Stimulated activated CD4-positive, alpha-beta T cell treated with anti-CD3 and anti-CD28 coated beads, Interleukin-15, amount 100 ng/mL, for 1 hour (primary cell): ENCODE measurements at places on chromosomes 11 and 22.

DNA sequence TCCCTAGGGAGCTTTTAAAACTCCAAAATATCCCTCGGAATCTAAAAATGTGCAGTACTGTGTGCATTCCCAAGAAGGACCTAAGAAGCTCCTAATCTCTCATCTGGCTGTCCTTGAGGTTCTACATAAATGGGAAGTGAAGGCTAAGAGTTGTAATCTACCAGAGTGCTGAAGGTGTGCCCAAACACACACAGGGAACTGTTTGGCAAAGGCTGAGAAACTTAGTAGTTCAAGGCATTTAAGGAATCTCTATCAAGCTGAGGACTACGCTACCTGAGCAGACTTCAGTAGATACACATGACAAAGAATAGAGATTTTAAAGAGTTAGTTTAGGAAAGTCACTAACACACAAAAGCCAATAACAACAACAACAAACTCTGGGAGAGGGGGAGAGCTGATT is 71.1 kb downstream of the TTC28 start:
- no peak for DNase-seq

DNA sequence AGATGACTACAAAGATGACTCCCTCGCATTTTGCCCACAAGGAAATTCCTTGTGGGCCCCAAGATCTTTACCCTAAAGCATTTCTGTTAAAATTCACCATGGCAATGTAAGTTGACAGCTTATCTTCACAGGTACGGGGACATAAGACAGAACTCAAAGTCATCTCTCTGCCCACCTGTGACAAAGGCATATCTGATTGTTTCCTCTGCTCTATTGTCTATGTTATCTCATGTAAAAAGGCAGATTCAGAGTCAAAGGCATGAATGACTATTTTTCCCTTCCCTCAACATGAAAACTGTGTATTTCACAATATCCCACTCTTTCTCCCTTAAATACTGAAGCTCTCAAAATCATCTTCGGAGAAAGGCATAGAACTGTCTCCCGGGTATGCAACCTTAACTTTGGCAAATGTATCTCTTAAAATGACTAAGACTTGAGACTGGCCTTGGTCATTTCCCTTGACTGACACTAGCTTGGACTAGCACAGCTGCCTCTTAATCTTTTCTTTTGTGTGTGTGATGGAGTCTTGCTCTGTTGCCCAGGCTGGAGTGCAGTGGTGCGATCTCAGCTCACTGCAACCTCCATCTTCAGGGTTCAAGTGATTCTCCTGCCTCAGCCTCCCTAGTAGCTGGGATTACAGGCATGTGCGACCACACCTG is 103.2 kb downstream of the MICAL3 start:
- no peak for DNase-seq

DNA sequence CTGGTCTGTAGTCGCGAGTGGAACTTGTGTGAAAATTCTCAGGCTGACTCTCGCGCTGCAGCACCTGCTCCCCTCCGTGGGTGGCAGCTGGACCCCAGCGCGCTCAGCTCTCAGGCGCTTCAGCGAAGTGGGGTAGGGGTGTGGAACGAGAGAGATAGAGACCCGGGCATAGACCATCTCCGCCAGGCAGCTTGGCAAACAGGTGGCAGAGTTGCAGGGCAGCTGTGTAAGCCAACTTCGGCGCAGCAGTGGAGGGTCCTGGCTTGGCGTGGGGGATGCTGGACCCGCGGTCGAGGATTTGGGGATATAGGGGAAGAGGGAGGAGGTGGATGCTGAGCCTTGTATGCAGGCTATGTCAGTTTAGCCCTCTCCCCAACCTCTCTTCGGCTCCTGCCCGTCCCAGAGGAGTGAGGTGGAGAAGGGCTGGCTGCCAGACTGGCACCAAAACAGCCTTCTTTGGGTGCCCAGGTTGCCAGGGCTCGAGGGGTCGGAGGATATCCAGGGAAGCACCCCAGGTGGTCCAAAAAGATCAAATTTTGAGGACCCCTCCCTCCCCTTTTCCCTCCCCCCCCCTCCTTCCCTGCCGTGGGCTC is 746 bp upstream of the CALCB start:
- DNase-seq: no peak

GRCh38 chr22:29090039-29090438 is 17.2 kb downstream of the KREMEN1 start:
- no peak for DNase-seq

GRCh38 chr11:68083517-68083916 is 37.7 kb downstream of the CHKA start:
- DNase-seq: no peak

GRCh38 chr11:2204361-2205213 is 33.0 kb upstream of the TH start:
- DNase-seq: no peak

DNA sequence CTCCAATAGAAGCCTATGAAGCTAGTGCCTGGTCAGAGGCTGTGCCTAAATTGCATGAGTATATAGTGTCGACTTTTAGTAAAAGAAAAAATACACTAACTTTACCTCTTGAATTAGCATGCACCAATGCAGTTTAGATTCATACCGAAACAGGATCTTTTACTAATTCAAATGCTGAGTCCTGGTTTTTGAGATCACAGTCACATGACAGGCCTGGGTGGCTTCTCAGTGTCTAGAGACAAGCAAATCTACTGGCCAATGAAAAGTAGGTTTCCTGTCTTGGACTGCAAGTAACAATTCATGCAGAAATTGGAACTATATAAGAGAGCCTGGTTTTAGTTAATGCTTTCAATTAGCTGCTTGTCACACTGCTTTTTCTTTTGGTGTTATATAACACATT is 7.2 kb downstream of the ARHGEF12 start:
- DNase-seq: no peak

DNA sequence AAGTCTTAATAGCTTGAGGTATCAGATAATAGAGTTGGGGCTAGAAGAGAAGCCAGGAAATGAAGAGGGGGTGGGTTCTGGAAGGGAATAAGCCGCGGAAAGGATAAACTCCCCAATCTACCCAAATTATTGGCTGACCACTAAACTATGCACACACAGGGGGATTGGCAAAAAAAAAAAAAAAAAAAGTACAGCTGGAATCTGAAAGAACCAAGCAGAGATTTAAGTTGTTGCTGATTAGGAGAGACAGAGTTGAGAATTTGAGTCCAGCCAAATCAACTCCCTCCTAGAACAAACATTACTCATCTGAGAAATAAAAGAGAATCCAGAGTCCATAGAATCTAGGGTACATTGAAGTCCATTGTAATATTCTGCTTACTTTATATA is 134.9 kb downstream of the CCDC81 start:
- no peak for DNase-seq

- DNase-seq: no peak
Measured at GRCh38 chr11:87456499-87456898, 418.8 kb downstream of the TMEM135 start.

DNA sequence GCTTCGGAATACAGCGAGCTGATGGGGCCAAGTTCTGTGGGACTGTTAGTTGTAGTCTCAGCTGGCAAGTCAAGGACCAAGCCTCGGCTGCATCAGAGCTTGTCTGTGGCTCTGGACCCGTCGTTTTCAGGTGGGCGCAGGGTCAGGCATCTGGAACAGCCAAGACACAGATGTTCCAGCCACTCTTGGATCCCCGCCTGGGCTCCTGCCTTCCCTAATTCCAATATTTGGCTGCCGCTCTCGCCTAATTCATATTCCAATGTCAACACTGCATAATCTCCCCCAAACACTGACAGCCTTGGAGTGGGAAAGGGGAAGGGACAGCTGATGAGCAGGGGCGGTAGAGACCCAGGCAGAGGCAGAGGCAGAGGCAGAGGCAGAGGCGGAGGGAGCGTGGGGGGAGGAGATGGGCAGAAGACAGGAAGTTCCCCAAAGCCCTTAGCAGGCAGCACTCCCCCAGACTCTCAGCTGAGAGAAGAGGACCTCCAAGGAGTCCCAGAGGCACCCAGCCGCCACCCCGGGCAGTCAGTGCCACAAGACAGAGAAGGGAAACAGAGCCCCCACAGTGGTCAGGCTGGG is 49.6 kb upstream of the SLC35C1 start:
- no peak for DNase-seq
